GM23338 (cell line): ENCODE measurements at places on chromosomes 2 and 18. TPM values are rescaled to one million over a fixed set of nuclear protein-coding genes. Genes with fewer than 3 reads are reported as not detected.

DNA sequence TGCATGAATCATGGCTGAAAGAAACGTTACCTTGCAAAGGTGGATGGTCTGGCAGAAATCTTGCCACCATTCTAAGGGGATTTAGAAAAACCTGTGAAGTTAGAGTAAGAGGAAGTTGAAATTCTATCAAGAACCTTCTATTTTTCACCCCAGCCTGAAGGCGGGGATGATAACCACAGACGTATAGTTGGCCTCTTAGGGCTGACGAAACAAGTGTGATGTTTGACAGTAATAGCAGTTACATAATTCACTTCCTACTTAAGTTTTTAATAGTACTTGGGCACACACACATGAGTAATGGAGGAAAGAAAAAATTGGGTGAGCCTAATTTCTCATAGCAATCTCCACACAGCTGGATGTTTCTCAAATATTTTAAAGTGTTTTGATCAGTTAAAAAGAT is 336.6 kb upstream of the SALL3 start:
- DNase-seq = no peak

GRCh38 chr18:22169889-22170420 is 566 bp downstream of the GATA6 start:
- peak; percentile 67 for DNase-seq

DNA sequence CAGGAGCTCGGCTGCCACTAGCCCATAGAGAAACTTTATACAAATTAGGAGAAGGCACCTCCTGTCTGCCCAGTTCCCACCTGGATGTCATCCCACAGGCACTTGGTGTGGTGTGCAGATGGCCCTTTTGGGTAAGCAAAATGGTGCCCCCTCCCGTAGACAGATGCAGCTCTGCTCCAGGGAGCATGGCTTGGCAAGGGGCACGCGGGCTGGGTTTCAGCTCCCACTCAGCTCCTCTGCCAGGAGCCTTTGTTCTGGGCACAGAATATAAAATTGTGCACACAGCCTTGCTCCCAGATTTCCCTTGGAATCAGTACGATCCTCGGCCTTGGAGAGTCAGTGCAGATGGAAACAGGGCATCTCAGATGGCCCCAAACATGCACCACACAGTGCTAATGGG is 20.3 kb upstream of the KCNF1 start:
- DNase-seq = no peak

DNA sequence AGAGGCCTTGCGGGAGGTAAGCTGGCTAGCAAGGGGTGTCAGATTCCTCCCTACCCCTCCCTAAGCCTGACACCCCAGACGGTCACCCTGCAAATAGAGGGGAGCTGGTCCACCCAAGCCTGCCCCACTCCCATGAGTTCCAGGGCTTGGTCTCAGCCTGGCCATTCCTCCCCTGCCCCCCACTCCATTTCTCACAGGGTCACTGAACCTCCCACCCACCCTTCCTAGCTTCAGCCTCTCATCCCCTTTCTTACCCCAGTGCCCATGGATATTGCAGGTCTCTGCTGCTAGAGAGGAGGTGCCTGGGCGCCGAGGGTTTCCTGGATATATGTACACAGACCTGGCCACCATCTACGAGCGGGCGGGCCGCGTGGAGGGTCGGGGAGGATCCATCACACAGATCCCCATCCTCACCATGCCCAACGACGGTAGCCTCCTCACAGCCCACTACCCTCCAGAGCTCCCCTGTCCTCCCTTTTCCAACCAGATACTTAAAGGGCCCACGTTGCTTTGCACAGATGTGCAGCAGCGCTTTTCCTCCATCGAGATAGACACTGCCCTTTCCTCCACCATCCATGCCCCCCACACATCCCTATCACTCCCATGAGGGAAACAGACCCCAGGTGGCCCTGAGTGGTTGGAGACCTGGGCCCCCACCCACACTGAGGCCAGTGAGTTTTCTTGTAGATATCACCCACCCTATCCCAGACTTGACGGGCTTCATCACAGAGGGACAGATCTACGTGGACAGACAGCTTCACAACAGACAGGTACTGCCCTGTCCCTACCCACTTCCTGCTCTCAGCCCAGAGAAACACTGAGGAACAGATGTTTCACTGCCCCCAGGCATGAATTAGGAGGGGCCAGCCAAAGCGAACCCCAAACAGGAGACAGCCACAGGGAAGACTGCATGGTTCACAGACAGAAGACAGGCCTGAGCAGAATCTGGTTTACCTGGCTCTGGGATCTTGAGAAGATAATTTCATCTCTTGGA is 15.2 kb upstream of the ANKRD53 start:
- DNase-seq = no peak

DNA sequence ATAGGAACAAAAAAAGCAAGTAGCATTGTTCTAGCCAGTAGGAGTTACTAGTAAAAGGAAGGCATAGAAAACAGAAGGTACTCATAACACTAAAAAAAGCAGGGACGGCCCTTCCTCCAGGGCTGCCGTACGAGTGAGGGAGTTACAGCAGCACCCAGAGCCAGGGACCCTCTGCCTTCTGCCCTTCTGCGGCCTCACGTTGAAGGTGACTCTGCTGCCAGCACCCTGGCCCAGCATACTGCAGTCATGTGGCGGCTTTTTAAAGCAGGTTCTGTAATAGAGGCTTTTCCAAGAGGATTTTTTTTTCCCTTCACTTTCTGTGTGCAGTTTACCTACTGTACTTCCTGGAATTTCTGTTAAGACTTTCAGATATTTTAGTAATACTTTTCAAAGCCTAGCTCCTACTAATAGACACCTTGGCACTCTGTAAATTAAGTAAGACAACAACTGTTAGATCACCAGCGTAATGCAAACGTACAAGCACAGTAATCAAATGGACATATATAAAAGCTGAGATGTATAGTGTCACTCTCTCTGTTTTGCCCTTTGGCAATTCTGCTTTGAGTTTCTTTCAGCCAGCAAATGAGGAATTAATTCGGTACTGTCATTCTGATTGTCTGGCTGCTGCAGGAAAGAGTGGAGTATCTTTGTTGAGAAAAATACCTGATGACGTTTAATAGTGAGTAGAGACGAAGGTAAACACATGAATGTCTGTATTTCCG is 161.5 kb downstream of the PTGR3 start:
- DNase-seq = no peak

The NT5DC4 gene
- total RNA-seq = not detected in 2 replicates

The COLEC12 gene
- total RNA-seq = 3.2 and 4.0 TPM in 2 replicates
